ENCODE measurements at places on chromosomes 5 and 9. TPM values are rescaled to one million over a fixed set of nuclear protein-coding genes. Genes with fewer than 3 reads are reported as not detected.

TTC23L gene
- not detected for total RNA-seq

- DNase-seq: no peak
Observed at GRCh38 chr5:139862313-139862712, 66.7 kb downstream of the PSD2 start.

GRCh38 chr9:96061293-96061987, 185.9 kb downstream of the ERCC6L2 start:
- DNase-seq: peak; percentile 63

BTNL9 gene
- total RNA-seq: not detected

DNA sequence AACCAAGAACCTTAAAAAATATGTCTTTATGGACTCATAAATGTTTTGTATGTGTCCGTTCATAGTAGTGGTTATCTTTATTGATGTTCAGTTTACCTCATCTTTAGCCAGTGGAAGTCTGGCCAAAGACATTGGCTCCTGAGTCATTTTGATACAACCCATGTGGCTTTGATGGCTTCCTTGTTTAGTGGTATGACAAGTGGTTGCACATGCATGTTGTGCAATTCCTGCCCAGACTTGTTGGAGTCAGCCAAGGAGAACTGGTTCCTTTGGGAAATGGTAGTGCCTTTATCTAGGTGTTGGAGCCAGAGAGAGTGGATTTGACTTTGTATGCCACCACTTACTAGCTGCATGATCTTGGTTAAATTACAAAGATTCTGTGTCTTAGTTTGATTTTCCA, 94.3 kb downstream of the RPS23 start:
- no peak for DNase-seq

GRCh38 chr9:114588651-114589526, 1.3 kb downstream of the ATP6V1G1 start:
- no peak for DNase-seq

DNA sequence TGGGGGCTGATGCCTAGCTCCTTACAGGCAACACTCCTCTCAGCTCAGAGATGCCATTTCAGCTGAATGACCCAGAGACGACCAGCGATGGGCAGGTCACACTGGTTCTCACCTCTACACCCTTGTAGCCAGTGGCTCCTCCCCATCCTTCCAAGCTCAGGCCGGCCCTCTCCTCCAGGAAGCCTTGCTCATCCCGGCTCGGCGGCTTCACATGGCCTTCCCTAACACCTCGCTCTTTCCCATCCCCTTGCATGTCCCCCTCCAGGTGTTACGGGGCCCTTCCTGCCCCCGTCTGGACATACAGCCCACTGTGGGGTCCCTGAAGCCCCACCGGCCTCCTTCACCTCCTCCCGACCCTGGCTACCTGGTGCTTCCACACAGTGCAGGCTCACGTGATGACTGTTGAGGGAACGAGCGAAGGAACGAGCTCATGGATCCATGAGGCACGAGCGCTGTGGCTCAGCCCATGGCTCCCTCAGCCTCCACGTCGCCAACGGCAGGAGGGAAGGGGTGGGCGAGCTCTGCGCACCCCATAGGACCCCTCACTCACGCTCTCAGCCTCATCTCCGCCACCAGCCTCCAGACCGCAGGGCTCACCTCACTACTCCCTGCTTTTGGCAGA, 45.7 kb downstream of the SARDH start:
- no peak for DNase-seq

Data from CD4-positive, alpha-beta T cell (primary cell).